Activated CD8-positive, alpha-beta T cell treated with anti-CD3 and anti-CD28 coated beads, Interleukin-2, amount 10 ng/mL, durations not matched to agents 7 days and 5 days (primary cell): ENCODE measurements at places on chromosomes 13 and 19.

DNA sequence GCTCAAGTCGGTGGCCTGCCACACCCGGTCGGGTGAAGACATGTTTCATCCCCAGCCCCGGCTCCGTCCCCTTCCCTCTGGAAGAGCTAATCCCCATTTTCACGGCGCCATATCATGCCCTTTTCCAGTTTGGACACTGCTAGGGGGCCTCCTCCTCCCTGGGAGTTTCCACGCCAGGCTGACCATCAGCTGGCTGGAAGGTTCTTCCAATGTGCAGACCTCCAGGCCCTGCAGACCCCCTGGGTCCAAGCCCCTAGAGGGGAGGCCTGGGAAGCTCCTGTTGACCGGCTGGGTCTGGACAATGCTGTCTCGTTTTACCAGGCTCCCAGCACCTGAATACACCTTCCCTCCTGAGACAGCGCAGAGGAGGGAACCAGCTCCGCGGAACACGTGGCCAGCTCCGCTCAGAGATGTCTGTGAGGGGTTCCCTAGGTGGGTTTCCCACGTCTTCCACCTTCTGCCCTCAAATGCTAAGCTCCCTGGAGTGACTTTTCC is 44.7 kb upstream of the RANBP3 start:
- no peak for DNase-seq

DNA sequence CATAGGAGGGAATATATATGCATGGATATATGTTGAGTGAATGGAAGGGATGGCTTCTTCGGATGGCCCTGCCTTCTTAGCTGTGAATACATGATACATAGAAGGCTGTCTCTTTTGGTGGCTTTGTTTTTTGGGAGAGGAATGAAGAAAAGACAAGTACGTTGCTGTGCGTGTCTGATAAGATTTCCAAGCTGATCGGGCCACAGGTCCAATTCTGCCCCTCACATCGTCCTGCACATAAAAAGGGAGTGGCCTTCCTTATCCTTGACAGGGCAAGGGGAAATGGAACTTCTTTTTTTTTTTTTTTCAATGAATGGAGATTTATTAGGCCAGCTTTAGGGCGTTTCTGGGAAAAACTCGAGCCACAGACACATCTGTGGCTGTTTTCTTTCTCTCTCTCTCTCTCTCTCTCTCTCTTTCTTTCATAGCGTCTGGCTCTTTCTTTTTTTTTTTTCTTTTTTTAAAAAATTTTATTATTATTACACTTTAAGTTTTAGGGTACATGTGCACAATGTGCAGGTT is 103.8 kb upstream of the SPATA13 start:
- DNase-seq, result no peak

- DNase-seq, result no peak
Measured at GRCh38 chr13:47025791-47026447, 129.1 kb upstream of the HTR2A start.

GRCh38 chr19:15911599-15912235 is 13.8 kb upstream of the CYP4F2 start:
- no peak for DNase-seq
